ENCODE measurements at places on chromosomes 2 and 18.

- DNase-seq, result no peak
Observed at GRCh38 chr2:222310747-222311318, 12.0 kb upstream of the PAX3 start.

DNA sequence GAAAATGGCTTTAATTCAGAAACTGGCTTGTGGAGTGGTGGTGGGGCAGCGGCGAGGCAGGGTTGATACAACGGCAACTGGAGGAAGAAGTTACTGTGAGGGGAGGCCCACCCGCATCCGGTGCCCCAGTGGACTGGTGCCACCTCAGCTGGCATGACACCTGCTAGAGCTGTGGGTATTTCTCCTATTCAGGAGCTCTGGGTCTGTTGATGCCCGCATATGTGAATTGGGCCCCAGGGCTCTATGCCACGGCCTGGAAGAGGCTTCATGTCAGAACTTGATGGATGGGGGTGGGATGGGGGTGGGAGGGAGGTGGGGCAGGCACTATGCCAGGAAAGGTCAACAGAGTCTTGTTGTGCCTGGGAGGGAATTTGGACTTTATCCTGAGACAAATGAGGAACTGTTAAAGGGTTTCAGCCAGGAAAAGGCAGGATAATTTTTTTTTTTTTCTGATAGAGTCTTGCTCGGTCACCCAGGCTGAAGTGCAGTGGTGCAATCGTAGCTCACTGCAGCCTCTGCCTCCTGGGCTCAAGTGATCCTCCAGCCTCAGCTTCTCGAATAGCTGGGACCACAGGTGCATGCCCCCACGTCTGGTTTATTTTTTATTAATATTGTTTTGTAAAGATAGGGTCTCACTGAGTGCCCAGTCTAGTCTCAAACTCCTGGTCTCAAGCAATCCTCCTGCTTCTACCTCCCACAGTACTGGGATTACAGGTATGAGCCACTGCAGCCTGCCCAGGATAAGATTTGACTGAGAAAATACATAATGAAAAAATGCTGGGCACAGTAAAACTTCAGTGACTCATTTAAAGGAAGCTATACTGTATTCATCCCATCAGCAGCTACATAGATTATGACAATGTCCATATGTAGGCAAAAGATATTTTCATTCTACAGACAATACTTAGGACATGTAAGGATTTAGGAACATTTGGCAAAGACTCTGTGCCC, 52.6 kb downstream of the SH2D6 start:
- no peak for DNase-seq

DNA sequence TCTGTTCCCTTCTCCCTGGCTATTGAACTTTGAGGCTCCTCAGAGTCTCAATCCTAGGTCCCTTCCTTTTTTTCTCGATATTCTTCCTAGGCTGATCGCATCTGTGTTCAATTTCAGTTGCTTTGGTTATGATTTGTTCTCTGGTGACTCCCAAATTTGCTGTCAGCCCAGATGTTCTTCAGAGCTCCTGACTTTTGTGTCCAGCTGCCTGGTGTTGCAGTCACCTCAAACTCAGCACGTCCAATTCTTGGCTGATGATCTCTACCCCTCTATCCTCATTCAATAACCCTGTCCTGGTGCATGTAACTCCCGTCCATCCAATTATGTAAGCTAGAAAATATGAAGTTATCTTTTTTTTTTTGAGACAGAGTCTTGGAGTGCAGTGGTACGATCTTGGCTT, 31.4 kb downstream of the DIS3L2 start:
- no peak for DNase-seq

GRCh38 chr2:49210191-49210590, 55.9 kb upstream of the FSHR start:
- peak; percentile 10 for DNase-seq

DNA sequence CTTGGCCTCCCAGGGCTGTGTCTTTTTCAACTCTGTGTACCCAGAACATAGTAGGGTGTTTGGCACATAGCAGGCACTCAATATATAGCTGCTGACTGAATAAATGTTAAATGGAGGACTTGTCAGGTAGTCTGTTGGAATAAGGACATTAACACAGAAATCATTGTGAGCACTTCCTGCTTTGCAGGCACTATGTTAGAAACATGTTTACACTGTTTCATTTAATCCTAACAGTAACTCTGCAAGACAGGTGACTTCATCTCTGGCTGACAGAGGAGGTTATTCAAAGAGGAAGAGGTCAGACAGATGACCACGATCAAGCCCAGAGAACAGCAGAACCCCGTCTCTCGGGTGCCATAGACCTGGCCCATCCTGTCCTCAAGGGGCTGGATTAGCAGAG, 28.0 kb upstream of the PIEZO2 start:
- no peak for DNase-seq

Measured in SK-N-DZ (cell line).